ENCODE measurements at places on chromosomes 1 and 21.

GRCh38 chr21:43318841-43319781 is 107.8 kb downstream of the SIK1 start:
- no peak for DNase-seq

DNA sequence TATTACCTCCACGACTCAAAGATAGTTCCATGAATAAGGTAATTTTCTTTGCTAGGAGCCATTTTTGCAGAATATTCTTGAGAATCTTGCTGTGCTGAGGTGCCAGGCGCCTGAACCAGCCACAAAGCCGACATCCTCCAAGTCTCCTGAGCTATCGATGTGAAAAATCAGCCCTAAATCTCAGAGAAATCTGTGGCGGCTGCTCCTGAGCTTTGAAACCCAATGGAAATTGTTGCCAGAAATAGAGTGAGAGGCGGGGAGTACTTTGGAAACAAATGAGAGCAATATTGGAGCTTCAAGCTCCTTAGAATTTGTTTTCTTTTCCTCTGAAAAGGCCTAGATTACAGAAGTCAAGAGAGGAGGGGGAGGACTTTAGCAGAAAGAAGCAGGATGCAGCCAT is 6.3 kb downstream of the CAMK1G start:
- DNase-seq, result no peak

DNA sequence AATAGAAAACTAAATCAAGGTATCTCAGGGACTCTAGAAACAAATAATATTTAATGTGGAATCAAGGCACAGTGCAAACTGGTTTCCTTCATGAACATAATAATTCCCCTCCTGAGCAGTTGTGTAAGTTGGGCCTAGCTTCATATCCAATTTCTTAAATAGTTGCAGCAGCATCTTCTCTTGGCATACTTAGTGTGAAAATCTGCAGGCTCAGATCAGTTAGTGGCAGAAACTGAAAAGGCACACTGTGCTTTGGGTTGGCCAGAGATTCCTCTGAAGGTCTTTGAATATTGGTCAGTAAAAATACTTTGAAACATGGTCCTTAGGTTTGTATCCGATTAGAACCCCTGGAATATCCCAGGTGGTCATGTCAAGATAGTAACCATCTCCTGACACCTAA is 52.5 kb downstream of the CHRM3 start:
- DNase-seq, result no peak

DNA sequence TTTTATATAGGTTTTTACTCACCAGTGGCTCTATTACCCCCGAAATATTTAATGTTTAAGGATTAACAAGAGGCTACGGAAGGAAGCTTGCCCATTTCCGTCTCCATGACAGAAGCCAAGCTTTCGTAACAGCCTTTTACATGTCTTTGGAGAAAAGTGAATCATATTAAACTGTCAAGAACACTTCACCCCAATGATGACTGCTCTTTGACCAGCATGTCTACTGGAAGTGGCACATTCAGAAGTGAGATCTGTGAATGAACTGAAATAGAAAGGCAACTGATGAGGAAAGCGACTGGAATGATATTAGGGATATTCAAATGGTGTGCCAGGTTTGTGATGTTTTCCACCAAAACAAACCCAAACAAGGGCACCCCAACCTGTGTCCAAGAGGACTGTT is 8.5 kb upstream of the PRDM15 start:
- no peak for DNase-seq

DNA sequence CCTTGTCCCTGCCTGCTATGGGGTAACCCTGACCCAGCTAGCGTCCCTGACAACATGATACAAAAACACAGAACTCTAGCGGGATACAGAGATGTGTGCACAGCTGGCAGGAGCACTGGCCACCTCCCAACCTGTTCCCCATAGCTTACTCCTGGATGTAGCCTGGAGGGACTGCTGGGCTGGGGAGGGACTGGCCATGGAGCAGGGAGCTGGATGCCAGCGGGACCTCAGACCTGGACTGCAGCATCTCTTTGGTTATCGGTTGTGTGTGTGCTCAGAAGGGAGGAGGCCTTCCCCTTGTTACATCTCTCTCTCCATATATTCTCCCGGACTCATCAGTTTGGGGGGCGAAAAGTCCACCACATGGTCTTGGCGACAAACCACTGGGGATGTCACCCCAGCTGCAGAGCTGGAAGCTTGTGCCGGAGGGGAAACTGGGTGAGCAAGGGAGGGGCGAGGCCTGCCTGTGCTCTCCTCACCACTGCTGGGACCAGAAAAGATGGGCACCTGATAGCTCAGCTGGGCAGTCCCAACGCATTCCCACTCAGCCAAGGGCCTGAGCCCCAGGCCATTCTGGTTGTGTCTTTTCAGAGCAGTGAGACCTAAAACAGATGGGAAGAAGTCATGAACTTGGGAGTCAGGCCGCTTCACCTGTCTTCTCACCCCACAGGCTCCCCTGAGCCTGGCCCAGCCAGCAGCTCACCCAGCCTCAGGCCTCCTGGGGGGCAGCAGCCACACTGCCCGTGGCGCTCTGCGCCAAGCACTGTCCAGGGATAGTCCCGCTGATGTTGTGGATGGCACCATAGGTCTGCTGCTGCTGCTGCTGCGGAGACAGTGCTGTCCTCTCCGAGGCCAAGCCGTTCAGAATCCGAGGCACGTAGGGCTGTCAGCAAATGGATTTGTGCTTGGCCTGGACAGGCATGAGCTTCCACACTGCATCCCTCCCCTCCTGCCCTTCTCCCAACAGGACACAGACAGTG is 35.6 kb downstream of the TMEM63A start:
- DNase-seq, result no peak

- DNase-seq, result no peak
Measured at GRCh38 chr1:160207771-160208556, 2.8 kb downstream of the PEA15 start.

DNA sequence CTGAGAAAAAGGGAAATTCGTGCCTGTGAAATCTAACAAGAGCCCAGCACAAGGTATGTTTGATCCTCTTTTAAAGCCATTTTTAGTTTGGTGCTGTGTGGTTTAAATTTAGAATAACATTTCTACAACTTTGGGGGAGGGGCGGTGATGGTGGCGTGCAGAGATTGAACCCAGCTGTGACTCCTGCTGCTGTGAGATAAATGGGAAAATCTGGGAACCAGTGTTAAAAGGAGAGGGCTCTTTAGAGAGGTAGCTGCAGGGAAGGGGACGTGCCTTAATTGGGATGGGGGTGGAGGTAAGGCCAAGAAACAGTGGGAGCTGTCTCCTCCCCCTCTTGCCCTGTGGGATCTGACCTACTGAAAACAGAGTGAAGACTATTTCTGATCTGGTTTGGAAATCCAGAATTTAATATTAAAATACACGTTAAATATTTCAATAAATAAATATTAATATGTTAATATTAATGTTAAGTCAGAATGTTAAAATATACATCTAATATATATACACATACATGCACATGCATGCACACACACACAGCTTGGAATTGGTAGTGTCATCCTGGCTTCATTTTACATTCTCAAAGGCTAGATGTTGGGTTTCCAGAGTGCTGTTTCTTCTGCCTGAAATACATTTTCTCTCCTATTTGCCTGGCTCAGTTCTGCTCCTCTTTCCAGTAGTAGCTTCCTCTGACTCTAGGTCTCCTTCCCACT is 30.1 kb upstream of the DNAJC6 start:
- DNase-seq, result no peak

GRCh38 chr1:14961661-14962267 is 191.8 kb upstream of the TMEM51 start:
- no peak for DNase-seq

- DNase-seq, result no peak
Measured at GRCh38 chr1:87584586-87584985, 255.9 kb downstream of the LMO4 start.

DNA sequence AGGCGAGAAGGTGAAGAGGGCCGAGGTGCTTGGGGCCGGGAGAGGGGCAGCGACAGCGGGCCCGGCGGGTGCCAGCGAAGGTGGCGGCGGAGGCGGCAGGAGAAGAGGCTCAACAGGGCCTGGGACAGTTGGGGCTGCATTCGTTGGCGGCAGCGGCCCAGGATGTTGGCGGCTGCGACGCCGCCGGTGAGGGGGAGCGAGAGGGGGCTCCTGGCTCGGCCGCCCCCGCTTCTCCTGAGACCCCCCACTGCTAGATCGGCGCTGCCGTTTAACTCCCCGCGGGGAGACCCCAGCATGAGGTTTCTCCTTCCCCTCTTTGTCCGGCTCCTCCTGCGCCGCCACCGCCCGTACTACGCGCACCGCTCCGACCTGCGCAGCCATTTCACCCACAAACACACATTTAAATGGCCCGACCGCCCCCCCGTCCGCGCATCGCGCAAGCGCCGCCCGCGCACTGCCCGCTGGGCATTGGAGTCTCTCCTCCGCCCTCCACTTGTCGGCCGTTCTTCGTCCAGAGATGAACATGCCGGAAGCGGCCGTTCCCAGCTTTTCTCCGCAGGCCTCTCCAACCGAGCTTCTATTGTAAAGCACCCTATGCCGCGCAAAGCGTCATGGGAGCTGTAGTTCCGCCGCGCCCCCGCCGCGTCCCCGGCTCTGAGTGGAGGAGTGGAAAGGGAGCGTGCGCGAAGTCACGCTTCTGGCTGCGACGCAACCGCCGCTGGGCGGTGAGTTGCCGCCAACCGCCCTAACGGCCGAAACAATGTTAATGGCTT is at the start of gene RSBN1:
Gene RSBN1 (minus strand): TSS at position 589 of the 773 bp plus-strand sequence. CDS start 64 bp downstream, at position 525.
- DNase-seq, result peak; percentile 96

- DNase-seq, result no peak
Measured at GRCh38 chr1:231803353-231803752, 176.8 kb downstream of the DISC1 start.

DNA sequence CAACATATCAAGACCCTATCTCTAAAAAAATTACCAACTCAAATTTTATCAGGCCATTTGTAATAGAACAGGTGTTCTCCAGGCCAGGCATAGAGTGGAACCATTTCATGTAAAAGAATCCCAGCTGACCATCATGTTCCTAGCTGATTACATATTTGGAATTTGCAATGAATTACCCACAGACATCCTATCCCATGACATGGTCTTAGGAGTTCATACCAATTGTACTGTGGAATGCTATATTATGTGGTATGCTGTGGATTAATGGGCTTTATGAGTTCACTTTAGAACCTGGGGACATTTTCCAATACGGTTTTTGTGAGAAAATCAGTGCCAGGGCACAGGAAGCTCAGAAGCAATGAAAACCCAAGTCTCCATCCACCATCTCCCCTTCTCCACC is 110.3 kb downstream of the ZNF281 start:
- DNase-seq, result no peak

DNA sequence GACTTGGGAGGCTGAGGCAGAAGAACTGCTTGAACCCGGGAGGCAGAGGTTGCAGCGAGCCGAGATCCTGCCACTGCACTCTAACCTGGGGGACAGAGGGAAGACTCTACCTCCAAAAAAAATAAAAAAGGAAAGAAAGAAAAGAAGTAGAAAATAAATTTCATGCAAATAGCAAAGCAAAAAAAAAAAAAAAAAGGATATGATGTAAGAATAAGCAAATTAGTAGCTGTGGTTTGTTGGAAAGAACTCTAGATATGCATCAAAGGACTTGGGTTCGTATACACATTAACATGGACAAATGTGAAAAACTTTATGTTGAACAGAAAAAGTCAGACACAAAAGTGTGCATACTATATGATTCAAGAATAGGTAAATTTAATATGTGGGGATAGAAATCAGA is 11.9 kb downstream of the WASF2 start:
- no peak for DNase-seq

GRCh38 chr1:43688594-43689000 is 18.7 kb upstream of the ST3GAL3 start:
- DNase-seq, result no peak

DNA sequence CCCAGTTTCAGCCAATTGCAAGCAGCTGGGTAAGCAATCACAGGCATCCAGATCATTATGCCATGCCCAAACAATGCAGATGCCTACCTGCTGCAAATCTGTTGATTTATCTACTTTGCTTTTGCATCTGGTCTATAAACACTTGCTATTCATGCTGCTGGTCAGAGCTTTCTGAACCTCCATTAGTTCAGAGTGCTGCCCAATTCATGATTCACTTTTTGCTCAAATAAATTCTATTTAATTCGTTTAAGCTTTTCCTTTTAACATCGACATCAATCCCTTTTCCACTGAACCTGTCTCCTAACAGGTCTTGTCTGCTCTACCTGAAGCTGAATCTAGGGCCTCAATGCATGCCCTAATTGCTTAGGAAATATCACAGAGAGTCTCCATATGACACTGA is 99.4 kb upstream of the C1orf87 start:
- DNase-seq, result no peak

- DNase-seq, result peak; percentile 57
Measured at GRCh38 chr1:226643177-226643576, 94.6 kb downstream of the STUM start.

DNA sequence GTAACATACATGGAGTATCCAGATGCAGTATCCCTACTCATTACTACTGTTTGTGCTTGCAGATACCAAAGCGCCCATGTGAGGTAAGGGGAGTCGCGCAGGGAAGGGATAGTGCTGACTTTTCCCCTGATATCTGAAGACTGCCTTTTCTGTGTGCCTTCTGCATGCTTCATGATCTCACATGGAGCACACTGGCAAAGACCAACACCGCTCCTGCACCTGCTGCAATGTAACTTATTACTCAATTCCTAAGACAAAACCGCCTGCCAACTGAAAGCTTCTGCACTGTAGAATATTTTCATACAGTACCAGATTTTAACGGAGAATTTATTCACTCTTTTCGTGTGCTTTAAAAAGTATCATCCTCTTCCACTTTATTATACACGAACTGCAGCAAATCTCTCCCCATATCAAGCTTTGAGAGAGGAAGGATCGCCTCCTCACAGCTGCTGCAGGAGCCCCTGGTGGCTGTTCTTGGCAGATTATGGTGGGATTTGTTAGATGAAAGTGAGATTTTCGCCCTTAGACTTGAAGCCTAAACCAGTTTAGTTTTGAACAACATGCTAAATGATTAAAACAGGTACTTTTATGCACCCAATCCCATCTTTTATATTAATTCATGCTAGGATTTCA is 99.1 kb downstream of the PTPN14 start:
- DNase-seq, result no peak

DNA sequence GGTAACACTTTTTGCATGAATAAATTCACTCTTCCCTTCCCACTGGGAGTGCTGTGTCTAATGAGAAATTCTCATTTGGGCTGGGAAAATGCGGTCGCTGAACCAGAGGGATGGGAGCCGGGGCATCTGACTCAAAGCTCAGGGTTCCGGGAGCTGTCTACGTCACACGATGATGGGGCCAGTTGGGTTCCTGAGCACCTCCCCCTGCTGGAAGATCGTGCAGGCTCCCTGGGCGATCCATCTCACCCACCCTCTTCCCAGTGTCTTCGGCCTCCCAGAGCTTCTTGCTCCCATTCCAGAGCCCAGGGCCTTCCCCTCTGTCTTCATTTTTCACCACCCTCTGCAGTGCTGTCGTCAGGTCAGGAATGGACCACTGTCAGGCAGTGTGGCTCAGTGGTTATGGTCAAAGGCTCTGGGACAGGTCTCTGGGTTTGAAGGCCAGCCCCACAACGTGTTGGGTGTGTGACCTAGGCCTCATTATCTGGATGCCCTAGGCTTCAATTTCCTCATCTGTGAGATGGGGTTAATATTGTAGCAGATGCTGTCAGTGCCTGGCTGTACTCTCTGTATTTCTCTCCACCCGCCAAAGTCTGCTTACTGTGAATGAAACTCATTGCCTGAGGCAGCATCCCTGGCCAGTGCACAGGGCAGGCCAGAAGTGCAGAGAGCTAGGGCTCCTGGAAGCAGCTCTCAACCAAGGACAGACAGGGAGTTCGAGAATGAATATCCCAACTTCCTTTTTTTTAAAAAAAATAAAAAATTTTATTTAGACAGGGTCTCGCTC is 31.8 kb downstream of the IGSF21 start:
- no peak for DNase-seq

Data from stimulated activated CD8-positive, alpha-beta memory T cell treated with anti-CD3 and anti-CD28 coated beads, Interleukin-15, amount 100 ng/mL, for 4 hours (primary cell).